ENCODE measurements at places on chromosomes 7 and 10. TPM values are rescaled to one million over a fixed set of nuclear protein-coding genes. Genes with fewer than 3 reads are reported as not detected.

Gene COL13A1
- total RNA-seq: 0.27 TPM

Gene LAMB4
- 0.37 TPM for total RNA-seq

Gene KLF14
- 0.05 TPM for total RNA-seq

Gene KIAA1217
- 3.1 TPM for total RNA-seq

Gene SLC13A4
- not detected for total RNA-seq

Gene HK1
- total RNA-seq: 37.3 TPM

Gene PLEKHS1
- total RNA-seq: not detected

Gene GNGT1
- total RNA-seq: not detected

Gene OTUD1
- total RNA-seq: 4.2 TPM

Gene AGR3
- total RNA-seq: not detected

Gene BEND7
- 14.5 TPM for total RNA-seq

Gene VWA2
- not detected for total RNA-seq

Gene POU6F2
- total RNA-seq: not detected

Gene ZNF503
- total RNA-seq: 12.5 TPM

Gene WIPF3
- 0.49 TPM for total RNA-seq

Gene TACR2
- total RNA-seq: 0.12 TPM
